ENCODE measurements at places on chromosomes 5 and 9.

DNA sequence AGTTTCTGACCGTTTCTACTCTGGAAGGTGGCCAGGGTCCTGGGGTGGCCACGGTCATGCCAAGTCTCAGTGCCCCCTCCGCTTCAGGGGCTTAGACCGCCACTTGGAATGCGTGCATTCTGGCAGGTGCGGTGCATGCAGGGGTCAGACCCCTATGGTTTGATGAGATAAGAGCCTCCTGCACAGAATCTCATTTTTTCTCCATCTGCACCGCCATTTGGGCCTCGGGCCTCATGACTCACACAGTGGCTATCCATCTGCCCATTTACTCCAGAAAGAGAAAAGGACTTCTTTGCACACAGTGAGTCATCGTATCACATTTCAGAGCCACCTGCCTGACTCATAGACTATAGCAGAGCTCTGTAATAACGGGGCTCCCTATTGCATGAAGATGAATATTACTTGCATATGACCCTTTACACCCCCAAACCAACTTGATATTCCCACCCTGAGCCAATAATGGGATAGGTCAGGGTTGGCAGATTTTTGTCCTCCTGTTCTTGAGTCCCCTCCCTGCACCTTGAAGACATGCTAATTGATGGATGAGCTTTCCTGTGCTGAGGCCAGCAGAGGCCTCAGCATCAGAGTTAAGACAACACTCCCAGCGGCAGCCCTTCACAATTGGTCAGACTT is 157.4 kb downstream of the NR3C1 start:
- DNase-seq, result peak; percentile 90

GRCh38 chr9:37953775-37954437 is 50.0 kb upstream of the SLC25A51 start:
- DNase-seq, result peak; percentile 65

GRCh38 chr9:132487351-132487791 is 77.4 kb downstream of the CFAP77 start:
- DNase-seq, result no peak

- no peak for DNase-seq
These were observed 41.6 kb upstream of the MROH2B start for GRCh38 chr5:41112486-41113455.

DNA sequence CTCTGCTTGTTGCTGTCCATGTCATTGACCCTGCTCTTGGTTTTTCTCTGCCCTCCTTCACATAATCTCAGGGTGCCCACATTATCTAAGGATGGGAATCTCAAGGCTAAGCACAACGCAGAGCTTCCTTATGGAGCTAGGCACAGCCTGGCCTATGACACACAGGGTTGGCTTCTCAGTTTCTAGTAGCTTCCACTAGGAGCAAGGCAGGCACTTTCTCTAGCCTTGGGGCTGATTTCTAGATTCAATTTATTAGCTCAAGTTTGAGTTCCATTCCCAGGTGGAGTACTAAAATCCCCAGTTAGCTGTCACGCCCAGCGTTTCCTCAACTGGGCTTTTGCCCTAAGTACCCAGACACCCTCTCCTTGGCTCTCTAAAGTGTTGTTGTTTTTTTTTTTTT is 12.4 kb downstream of the IL4 start:
- DNase-seq, result no peak

DNA sequence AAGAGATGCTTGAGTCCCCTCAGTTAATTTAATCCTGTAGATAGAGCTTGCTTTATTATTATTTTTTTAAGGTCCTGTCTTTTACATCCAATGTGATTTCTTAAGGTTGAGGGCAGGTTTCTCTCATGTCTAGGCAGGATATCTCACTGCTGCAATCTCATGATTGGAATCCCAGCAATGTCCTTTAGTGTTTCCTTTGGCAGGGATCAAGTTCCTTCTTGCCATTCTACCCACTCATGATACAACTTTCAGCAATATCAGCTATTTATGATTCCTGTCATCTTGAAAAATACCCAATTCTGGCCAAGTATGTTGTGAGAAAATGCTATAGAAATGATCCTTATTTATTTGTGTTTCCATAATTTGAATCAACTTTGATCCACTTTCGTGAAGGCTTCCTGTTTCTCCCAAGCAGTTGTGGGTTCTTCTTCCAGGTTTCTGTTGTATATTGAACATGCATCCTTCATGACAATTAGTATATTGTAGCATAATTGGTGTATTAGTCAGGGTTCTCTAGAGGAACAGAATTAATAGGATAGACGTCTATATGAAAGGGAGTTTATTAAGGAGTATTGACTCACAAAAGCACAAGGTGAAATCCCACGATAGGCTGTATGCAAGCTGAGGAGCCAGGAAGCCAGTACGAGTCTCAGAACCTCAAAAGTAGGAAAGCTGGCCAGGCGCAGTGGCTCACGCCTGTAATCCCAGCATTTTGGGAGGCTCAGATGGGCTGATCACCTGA is 18.4 kb upstream of the VPS13A start:
- DNase-seq, result no peak

- DNase-seq, result no peak
These were observed 229.0 kb downstream of the ARL15 start for GRCh38 chr5:54081415-54081814.

DNA sequence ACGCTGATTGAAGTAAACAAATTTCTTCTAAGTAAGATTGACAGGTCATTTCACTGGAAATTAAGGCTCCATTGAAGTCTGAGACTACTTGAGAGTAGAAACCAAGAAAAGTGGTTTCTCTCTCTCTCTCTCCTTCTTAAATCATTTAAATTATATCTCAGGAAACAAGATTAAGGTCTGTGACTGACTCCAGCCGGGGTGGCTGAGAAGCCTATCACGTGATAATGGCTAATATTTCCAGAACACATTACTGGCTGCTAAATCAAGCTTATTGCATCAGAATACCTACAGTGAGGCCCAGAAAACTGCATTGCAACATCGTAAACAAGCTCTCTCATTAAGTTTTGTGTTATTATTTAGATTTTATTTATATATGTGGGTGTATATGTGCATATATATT is 88.4 kb downstream of the PTCD2 start:
- no peak for DNase-seq

- no peak for DNase-seq
These were observed 64.8 kb downstream of the ALDH1A1 start for GRCh38 chr9:72888067-72888466.

- no peak for DNase-seq
These were observed 7.8 kb upstream of the MRNIP start for GRCh38 chr5:179866241-179867078.

DNA sequence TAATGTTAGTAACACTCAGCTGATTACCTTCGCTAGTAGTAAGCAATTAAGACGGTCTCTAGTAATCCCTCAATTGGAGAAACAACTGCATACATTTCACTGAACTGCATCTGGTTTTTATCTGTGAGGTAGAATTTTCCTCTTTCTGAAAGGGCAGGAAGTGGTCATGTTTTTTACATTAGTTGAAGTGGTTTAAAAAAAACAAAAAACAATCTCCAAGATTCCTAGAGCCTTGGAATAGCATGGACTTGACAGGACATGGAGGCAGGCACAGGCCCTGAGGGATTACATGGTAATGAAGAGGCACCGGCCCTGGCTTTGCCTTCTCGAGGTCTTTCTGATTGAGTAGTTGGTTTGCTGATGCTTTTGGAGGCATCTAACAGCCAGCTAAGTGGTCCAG is 25.8 kb downstream of the THBS4 start:
- no peak for DNase-seq

DNA sequence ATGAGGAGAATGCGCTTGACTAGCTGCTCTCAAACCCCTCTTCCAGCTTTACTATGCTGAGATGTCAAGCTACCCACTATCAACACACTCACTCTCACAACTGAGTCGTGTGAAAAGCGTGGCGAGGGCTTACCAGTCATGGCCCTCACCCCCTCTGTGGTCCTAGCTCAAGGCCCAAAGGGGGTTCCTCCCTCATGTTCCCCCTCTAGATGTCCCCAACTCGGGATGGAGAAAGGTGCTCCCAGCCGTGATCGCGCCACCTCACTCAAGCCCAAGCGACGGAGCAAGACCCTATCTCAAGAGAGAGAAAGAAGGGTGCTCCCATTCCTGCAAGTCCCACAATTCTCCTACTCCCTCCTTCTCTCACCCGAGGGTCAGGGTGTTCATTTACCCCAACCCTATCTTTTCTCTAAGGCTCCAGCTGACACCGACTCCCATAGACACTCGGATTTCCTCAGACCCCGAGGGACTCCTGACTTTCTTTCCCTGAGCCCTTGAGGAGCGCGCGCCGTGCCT is 559 bp downstream of the SLC38A9 start:
- DNase-seq, result no peak

GRCh38 chr9:77435277-77435676 is 212.8 kb downstream of the GNA14 start:
- no peak for DNase-seq

DNA sequence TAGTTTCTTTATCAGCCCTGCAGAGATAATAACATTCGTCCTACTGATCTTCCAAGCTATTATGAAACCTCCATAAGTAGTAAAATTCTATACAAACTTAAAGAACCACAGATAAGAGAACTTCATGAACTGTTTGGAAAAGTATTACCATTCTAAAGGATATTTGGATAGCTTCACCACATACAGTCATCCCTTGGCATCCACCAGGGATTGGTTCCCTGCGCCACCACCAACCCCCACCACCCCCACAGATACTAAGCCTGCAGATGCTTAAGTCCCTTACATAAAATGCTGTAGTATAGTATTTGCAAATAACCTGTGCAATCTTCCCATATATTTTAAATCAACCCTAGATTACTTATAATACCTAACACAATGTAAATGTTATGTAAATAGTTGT is 61.4 kb upstream of the SHISAL2B start:
- DNase-seq, result no peak

DNA sequence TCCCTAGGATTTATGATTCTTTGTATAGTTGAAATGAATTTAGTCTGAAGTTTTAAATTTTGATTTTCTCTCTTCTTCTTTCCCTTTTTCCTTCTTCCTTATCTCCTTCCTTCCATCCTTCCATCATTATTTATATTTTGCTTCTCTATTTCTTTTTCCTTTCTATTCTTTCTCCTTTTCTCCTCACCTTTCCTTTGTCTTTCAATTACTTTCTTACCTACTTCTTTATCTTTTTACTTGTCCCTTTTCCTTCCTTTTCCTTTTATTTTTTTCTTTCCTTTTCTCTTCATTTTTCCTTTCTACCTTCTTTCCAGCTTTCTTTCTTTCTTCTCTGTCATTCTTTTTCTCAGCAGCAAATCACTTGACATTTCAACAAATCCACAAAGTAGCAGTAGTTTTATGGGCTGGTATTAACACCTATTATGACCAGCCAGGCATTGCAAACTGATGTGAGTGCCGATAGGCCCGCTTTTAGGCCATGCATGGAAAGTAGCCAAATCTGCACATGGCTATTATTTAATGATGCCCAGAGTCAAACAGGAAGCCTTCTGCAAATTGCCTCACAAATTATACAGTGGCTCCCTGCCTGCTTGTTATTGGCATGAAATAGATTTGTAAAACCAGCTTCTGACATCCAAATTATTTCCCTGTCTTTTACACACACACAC is 37.1 kb upstream of the NR3C1 start:
- no peak for DNase-seq

- DNase-seq, result no peak
These were observed 4.6 kb upstream of the CDC37L1 start for GRCh38 chr9:4674783-4675182.
